ENCODE measurements at places on chromosomes 12 and 14.

GRCh38 chr12:58393152-58393551 is 451.8 kb downstream of the ATP23 start:
- no peak for DNase-seq

GRCh38 chr12:120534203-120534702 is at the start of gene RNF10:
RNF10 (plus strand) TSS chr12:120534356; CDS start chr12:120534812, 456 bp downstream.
- DNase-seq = peak; percentile 95

- no peak for DNase-seq
These were observed 182.6 kb downstream of the PIK3C2G start for GRCh38 chr12:18443768-18444437.

- DNase-seq = no peak
These were observed 8.1 kb downstream of the CPSF6 start for GRCh38 chr12:69247268-69248018.

- DNase-seq = no peak
These were observed 50.3 kb upstream of the SRSF5 start for GRCh38 chr14:69716478-69717187.

- DNase-seq = no peak
These were observed 78.5 kb downstream of the CCDC91 start for GRCh38 chr12:28268608-28269229.

DNA sequence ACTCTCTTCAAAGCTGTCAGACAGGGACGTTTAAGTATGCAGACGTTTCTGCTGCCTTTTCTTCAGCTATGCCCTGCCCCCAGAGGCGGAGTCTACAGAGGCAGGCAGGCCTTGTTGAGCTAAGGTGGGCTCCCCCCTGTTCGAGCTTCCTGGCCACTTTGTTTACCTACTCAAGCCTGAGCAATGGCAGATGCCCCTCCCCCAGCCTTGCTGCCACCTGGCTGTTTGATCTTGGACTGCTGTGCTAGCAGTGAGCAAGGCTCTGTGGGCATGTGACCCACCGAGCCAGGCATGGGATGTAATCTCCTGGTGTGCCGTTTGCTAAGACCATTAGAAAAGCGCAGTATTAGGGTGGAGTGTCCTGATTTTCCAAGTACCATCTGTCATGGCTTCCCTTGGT is 900.4 kb upstream of the MDGA2 start:
- DNase-seq = peak; percentile 55

DNA sequence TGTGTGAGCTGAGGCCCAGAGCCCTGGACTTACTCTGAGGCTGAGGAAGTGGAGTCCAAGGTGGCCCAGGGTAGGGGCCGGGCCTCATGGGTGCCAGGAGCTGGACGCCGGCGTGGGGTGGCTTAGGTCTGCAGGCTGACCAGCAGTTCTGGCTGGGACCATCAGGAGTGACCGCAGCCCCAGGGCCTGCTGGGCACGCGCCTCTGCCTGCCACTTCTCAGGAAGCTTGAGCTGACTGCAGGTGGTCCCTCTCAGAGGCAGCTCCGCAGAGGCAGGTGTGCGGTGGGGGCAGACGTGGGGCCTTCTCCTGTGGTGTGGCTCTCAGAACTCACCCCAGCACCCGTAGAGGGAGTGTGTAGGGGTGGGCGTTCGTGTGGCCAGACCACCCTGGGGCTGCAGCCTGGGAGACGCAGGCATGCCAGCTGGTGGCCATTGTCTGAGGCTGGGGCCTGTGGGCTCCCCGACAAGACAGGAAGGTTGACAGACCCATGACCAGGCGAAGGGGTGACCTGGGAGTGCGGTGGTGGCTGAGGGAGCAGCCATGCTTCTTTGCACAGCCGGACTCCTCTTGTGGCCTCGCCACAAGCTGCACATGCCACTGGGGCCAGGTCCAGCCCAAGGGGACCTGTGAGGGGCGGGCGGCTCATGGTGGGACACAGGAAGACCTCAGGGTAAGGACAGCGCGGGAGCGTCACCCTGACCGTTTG is 40.0 kb upstream of the TEX22 start:
- DNase-seq = no peak

DNA sequence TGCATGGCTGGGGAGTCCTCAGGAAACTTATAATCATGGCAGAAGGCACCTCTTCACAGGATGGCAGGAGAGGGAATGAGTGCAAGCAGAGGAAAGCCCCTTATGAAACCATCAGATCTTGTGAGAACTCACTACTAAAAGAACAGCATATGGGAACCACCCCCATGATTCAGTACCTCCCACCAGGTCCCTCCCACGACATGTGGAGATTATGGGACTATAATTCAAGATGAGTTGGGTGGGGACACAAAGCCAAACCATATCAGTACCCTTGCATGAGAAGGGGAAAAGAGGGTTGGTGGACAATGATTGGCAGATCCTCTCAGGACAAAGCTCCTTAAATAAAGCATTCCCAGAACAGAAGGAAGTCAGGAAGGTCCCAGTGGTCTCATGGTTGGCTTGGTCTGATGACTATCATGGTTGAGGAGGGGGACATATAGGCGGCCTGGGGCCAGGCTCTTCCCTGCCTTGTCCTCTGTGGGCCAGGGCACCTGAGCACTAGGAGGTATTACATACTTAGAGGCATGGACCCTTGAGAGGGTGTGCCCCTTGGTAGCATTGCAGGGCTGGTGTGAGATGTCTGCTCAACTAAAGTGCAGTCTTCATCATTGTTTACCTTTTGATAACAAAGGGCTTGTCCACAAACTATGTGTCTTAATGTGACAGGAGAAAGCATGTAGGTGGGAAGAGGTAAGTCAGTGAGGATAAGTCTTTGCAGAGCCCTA is 22.2 kb downstream of the HSD17B6 start:
- no peak for DNase-seq

GRCh38 chr12:94207849-94208621 is 59.7 kb downstream of the PLXNC1 start:
- no peak for DNase-seq

- DNase-seq = no peak
These were observed 2.3 kb upstream of the M6PR start for GRCh38 chr12:8951744-8952143.

- DNase-seq = no peak
These were observed 308.7 kb upstream of the DIO3 start for GRCh38 chr14:101252443-101253214.

DNA sequence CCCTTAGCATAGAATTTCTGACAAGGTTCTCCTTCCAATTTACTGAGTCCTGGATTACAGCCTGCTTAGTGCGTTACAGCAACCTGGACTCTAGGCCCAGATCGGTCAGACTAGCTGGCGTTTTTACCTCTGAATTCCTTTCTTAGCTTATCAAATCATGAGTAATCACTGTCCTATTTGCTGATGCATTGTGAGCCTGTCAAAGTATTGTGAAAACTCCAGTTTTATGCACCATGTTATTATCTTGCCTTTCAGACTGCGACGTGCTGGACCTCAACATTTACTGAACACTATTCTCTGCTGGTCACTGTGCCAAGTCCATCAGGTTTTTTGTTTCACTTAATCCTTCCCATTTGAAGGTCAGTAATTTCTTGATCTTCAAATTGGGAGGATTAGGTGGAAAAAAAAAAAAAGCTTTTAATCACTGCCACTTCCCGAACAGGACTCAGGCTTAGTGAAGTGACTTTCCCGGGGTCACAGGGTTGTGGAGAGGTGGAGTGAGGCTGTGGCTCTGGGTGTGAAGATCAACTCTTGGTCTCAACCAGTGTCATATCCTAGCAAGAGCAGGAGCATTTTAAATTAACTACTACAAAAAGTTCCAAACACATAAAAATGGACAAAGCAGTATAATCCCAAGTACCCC is 31.2 kb downstream of the FBXO21 start:
- DNase-seq = no peak

GRCh38 chr12:53942467-53942997 is 3.9 kb downstream of the HOXC13 start:
- no peak for DNase-seq

DNA sequence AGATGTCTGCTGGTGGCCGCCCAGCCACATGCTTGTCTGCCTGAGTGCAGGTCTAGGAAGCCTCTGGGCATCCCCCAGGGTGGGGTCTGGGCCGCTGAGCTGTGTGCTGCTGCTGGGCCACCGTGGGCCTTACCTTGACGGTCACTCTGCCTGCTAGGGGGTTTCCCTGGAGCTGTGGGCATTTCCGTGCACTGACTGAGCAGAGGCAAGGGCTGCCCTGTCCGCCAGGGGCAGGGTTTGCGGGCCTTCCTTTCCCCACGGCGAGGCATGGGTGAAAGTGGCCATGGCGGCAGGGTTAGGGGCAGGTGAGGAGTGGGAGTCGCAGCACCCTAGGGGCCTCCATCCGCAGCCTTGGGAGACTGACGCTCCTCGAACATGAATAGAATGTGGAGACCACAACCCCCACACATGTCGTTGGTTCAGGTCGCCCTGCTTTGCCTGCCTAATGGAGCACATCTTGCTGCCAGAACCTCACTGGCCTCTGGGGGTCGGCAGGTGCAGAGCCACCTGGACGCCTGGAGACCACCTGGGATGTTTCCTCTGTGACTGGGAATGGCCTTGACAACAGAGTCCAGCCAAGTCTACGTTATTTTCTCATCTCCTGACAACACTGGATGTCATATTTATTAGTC is 2.5 kb downstream of the ZBTB42 start:
- no peak for DNase-seq

DNA sequence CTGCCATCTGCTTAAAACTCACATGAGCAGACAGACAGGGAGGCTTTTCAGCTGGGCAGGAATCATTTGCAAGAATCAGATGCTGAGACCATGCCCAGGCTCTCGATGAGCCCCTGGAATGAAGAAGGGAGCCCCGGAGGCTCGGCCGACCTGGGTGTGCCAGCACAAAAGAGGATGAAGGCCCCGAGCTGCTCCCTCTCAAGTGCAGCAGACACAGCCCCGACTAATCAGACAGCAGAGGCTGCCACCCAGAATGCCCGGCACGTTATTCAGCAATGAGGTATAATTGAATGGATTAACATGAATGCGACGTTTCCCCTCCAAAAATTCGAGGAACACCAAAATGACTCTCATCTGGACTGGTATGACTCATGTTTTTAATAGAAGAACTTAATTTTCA is 58.9 kb downstream of the BCL11B start:
- DNase-seq = no peak

DNA sequence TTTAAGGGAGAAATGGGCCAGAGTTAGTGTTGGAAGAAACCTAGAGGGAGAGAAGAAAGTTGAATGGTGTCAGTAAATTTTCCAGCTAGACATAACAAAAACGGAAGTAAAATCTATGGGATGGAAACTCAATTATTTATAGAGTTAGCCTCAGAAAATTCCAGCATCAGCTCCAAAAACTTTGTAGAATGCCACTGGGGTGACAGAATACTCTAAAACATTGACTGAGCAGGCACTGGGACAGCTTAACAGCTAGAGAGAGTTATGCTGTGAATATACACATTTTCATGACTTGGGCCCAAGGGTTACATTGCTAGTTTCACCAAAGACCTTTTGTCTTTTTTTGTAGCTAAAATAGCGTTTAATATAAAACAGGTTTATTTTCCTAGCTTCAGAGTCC is 226.3 kb downstream of the PHLDA1 start:
- no peak for DNase-seq

- peak; percentile 73 for DNase-seq
These were observed 22.3 kb downstream of the HDAC7 start for GRCh38 chr12:47797441-47797840.

- DNase-seq = no peak
These were observed 49.9 kb downstream of the FUT8 start for GRCh38 chr14:65462411-65462810.

DNA sequence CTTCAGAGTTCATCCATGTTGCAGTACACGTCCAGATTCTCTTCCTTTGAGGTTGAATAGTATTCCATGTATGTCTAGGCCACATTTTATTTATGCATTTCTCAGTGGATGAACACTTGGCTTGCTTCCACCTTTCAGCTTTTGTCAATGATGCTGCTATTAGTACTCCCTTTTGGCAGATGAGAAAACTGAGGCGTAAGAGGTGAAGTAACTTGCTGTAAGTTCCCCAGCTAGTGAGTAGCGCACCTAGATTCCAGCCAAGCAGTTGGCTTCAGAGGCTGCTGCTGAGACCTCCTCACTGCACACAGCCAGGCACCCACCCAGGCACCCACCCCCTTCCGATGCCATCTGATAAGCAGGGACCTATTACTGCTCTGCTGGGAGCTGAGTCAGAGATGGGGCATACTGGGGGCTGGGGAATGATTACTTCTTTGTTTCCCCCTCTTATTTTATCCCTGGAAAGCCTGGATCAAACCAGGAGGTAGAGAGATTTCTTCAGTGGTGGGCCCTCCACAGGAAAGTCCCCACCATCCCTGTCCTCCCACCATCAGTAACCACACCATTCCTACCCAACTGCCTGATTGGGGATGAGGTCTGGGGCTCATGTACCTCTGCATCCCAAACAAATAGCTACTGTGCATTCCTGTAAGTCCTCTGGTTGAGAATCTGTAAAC is 234.6 kb downstream of the PCNX1 start:
- DNase-seq = no peak

DNA sequence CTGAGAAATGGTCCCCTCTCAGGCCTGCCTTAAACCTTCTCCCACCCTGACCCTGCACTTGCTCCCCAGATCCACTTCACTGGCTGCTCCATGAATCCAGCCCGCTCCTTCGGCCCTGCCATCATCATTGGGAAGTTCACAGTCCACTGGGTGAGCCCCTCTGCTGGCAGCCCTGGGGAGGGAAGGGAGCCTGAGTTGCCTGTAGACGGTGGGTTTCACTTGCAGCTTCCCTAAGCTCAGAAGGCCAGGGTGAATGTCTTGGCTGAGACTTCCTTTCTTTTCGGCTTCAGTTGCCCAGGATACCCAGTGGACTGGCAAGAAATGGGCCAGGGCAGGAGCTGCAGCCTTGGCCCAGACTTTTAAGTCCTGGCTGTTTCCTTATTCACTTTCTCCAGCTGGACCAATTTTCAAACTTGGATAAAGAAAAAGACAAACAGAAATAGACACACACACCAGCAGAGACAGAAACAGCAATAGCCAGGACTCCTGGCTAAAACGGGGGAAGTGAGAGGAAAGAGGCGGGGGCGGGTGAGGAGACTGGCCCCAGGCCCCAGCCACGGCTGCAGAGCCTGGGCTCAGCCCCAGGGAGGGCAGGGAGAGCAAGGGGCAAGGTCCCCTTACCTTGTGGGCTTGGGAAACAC is 2.0 kb downstream of the AQP6 start:
- no peak for DNase-seq

DNA sequence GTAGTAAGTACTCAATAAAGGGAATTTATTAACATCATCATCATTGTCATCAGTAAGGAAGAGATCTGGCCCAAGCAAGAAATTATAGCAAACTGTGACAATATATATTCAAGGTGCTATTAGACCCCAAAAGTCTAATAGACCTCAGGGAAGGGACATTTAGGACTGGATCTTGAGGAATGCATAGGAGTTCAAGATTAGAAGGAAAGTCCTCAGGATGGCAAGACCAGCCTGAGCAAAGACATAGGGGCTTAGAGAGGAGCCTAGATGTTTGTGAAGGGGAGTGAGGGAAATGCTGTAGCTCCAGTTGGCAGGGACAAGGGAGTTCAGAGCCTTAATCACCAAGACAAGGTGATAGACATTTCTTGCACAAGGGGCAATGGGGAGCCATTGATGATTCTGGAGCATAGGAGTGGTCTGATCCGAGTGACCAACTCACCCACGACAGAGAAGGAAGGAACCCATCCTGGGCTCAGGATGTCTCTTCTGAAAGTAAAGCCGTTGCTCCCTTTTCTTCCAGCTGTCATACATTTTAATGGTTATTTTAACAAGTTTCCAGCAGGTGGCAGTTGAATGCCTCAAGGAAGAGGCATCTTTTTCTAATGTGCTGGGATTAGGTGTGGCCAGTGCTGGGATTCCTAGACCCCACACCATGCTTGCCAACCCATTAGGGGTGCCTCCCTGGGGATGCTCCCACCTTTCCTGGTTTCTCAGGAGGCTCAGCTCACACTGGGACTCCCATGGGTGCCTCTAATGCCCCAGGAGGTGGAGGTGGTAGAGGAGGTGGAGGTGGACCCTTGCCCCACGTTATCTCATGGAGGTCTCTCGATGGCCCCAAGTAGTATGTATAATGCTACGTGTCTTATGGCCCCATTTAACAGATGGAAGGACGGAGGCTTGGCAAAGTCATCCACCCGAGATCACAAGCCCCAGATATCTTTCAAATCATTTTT is 37.8 kb downstream of the PHETA1 start:
- peak; percentile 85 for DNase-seq
